OCI-LY7 (cell line): ENCODE measurements at places on chromosomes 3 and 15.

GRCh38 chr15:70242951-70243685 lies 145.4 kb upstream of the TLE3 start:
- no peak for DNase-seq

GRCh38 chr3:169623971-169624370 lies 39.5 kb downstream of the MECOM start:
- DNase-seq: no peak

GRCh38 chr3:44125882-44126281 lies 115.8 kb upstream of the TOPAZ1 start:
- no peak for DNase-seq

- DNase-seq: no peak
These were observed 12.9 kb upstream of the PAQR5 start for GRCh38 chr15:69285834-69286233.

- no peak for DNase-seq
These were observed 1374.2 kb upstream of the ALCAM start for GRCh38 chr3:103992469-103992868.

DNA sequence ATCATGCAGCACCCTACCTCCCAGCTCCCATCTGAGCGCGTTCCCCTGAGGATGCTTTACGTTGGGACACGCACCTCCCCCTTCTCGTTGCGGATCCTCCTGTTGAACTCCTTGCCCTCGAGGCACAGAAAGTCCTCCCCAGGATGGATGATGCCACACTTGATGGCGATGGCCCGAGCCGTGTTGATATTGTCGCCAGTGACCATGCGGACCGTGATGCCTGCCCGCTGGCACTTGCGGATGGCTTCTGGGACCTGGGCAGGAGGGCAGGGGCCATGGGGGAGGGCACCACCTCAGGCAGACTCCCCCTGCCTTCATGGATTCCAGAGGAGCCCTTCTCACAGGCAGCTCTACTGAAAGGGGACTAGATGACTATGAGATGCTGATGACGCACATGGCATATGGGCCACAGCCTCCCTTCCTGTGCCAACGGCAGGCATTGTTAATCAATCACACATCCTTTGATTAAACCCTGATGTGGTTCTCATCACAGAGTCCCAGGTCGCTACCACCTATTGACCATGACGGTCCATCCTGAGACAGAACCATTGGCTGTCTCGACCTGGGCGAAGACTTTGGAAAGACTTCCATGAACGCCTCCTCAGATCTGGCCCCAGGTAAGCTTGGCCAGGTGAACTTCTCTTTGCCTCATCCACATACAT lies 29.5 kb upstream of the SEC13 start:
- no peak for DNase-seq

- no peak for DNase-seq
These were observed 5.7 kb upstream of the EIF4G1 start for GRCh38 chr3:184308744-184309143.
